Hypothalamus (tissue), 51 donors: ENCODE measurements at places on chromosomes 3 and 15.

GRCh38 chr15:81752974-81753373, 292.8 kb downstream of the MEX3B start:
- no peak for DNase-seq

GRCh38 chr3:186024210-186024609, 84.7 kb downstream of the ETV5 start:
- DNase-seq, result peak; percentile 18

GRCh38 chr3:161744366-161744765, 247.8 kb downstream of the OTOL1 start:
- DNase-seq, result no peak

- DNase-seq, result no peak
These were observed 18.7 kb upstream of the OR4F6 start for GRCh38 chr15:101784644-101785043.

DNA sequence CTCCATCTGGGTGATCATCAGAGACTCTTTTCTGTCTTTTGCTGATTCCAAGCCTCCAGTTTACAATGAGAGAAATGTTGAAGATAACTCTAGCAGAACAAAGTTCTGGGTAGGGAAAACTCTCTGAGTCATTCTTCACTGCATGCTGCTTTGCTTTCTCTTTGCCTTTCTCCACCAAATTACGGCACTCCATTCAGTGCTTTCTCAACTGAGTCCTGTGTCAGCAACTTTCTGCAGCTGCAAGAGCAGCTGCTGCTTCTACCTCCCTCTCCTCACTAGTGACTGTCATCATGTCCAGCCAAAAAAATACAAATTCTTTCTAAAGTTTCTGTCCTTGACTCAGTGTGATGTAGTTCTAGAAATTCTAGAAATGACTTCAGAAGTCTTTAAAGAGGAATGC, 953.8 kb downstream of the IGSF11 start:
- no peak for DNase-seq

GRCh38 chr15:92409521-92409920, 15.8 kb downstream of the ST8SIA2 start:
- no peak for DNase-seq

- DNase-seq, result no peak
These were observed 681.6 kb upstream of the SEMA6D start for GRCh38 chr15:47035475-47036406.

GRCh38 chr15:69454953-69455352, 2.3 kb downstream of the RPLP1 start:
- DNase-seq, result no peak

DNA sequence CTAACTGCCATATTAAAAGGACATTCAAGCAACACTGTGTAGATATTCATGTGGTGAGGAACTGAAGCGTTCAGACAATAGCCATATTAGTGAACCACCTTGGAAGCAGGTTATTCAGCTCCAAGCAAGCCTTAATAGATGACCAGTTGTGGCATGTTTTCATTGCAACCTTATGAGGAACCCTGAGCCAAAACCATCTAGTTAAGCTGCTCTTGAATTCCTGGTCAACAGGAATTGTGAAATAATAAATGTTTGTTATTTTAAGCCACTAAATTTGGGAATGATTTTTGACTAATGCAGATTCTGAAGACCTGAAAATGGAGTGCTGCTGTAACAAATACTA, 73.0 kb downstream of the SPRED1 start:
- no peak for DNase-seq

DNA sequence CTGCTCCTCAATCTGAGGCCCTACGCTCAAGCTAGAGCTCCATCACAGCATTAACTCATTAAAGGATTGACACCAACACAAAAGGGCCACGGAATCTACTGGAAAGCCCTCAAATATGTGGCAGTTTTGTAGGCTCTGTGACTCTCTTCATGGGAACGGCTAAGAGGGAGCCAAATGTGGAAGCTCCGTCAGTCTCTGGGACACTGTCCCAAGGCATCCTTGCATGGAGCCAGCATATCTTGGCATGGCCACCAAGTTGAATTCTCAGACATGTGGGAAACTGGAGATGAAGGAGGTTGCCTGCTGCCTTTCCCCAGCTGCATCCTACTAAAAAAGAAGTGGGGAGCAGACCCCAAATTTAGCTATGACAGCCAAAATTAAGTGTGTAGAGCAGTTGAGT, 296.9 kb downstream of the NTRK3 start:
- DNase-seq, result no peak

DNA sequence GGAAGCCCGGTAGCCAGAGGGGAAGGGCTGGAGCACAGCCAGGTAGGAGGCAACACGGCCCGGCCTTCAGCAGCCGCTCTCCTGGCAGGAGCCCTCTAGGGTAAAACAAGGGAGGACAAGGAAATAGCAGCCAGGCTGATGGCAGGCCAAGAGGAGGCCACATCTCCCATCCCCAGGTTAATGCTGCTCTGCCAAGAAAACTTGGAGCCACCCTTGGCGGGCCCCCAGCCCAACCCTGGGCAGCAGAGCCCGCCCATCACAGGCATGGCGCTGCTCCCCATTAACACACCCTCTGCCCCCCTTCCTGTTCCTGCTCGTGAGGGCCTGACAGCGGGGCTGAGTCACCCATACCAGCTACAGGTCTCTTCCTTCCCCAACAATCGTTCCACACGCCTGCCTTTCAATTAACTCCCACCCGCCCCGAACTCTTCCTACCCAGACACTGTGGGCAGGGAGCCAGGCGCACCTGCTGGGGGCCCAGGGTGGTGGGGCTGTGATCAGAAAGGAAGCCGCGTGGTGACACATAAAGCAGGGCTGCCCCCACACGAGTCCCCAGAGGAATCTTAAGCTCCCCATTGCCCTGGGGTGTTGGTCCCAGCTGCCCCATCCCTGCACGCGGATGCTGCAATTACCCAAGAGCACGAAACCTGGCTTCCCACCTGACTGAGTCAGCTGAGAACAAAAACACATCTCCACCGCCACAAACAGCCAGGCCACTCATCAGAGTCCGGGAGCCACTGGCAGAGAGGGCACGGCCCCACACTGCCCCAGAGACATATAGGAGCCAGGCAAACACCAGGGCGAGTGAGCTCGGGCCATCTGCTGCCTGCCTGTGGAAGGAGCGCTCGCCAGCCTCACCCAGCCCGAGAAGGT, at the start of gene C15orf62:
TSS of gene C15orf62 (plus strand) at position 707 of the 873 bp plus-strand sequence. CDS start 516 bp downstream, outside the sequence.
- peak; percentile 29 for DNase-seq

- DNase-seq, result peak; percentile 20
These were observed 15.1 kb upstream of the TCAIM start for GRCh38 chr3:44323341-44323955.

DNA sequence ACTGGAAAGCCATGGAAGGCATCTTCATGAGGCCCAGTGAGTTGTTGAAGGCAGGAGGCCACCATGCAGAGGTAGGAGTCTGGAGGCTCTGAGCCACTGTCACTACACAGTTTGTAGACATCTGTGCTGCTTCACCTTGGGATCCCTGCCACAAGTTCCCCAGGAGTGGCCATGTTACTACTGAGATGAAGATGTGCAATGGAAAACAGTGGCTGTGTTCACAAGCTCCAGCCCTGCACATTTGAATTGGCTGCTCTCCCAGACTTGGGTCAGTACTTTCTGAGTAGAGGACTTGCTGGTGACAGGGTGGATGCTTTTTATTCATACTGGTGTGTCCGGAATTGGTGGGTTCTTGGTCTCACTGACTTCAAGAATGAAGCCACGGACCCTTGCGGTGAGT, 86.9 kb upstream of the C15orf39 start:
- DNase-seq, result peak; percentile 10

DNA sequence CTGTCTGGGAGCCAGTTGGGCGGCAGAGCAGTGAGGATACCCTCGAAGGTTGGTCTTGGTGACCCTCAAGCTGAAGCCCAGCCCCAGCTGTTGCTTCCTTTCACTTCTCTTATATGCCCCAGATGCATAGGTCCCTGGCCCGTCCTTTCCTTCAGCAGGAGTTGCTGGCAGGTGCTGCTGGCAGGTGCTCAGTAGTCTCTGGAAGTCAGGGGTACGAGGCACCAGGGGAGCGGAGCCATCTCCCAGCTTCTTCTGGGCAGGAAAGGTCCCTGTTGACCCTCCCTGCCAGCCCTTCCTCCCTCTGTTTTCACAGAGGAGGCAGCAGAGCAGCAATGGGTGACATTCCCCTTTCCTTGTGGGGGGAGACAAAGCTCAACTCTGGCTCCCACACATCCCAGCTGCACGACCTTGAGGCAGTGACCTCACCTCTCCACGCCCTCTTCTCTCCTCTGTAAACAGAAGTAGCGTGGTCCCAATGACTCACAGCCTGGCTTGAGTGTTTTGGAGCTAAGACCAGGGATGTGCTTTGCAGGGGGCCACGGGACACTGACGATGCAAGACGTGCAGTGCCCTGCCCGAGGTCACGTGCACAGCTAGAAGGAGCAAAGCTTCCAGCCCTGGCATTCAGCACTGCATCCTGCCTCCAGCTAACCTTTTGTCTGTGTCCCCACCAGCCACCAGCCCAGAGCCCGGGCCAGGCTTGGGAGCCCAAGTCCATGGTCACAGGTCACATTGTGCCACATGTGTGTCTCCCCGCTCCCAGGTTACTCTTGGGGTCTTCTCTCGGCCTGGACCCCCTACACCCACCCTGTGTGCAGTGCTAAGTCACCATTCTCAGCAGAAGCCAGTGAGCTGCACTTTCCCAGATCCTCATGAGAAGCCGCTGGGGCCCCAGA, 49.7 kb downstream of the SLC6A6 start:
- DNase-seq, result no peak

- peak; percentile 6 for DNase-seq
These were observed 120.9 kb downstream of the SAMMSON start for GRCh38 chr3:70120357-70120966.

- no peak for DNase-seq
These were observed 434.4 kb downstream of the NR2F2 start for GRCh38 chr15:96764946-96765345.
